Inflammatory macrophage (primary cell): ENCODE measurements at places on chromosomes 3 and 15.
A peak's percentile ranks its signal among the peaks of the same experiment; 100 is the strongest.

GRCh38 chr15:27486683-27487647 is 516.0 kb downstream of the GABRG3 start:
- DNase-seq = no peak

DNA sequence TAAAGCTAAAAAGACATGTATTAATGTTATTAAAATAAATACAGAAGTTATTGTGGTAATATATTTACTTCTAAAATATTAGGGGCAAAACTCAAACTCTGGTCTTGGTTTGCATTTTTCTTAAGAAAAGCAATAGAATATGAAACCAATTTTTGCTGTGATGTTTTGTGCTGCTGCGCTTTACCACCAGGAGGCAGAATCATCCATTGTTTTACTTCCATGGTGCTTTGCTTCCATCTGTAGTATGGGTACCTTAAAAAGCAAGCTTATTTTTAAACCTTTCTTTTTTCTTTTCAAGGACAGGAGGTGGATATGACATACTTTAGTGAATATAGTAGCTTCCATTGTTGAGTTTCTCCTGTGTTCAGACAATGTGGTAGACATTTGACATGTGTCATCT is 46.6 kb upstream of the MRPL3 start:
- DNase-seq = no peak

DNA sequence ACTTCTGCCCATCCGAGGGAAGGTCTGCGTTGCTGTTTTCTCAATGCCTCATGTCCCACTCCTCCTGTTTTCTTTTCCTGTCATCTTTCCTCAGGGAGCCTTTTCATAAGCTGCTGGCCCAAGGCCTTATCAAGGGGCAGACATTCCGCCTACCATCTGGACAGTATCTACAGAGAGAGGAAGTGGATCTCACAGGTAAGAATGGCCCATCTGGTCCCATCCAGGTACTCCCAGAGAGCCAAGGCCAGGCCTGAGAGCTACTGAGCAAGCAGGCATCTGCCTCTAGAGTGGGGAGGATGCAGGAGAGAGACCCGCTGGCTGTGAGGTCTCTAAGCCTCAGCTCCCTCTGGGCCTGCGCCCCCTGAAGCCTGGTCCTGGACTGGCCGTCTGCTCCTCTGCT is 81.5 kb upstream of the LIMD1 start:
- DNase-seq = no peak

GRCh38 chr15:69920221-69920620 is 177.5 kb downstream of the TLE3 start:
- no peak for DNase-seq

DNA sequence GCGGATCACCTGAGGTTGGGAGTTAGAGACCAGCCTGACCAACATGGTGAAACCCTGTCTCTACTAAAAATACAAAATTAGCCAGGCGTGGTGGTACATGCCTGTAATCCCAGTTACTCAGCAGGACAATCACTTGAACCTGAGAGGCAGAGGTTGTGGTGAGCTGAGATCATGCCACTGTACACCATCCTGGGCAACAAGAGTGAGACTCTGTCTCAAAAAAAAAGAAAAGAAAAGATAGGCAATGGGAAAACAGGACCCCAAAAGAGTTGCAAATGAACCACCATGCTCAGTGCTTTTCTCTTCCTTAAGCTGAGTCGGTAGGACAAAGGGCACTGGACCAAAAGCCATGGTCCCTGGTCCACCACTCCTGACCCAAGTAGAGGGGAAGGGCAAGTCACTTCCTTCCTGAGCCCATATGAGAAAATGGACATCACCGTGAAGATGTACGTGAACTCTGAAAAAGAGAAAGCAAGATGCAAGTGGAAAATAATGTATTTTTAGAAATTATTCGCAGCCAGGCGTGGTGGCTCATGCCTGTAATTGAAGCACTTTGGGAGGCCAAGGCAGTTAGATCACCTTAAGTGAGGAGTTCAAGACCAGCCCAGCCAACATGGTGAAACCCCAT is 2.6 kb downstream of the ITGB5 start:
- DNase-seq = no peak

DNA sequence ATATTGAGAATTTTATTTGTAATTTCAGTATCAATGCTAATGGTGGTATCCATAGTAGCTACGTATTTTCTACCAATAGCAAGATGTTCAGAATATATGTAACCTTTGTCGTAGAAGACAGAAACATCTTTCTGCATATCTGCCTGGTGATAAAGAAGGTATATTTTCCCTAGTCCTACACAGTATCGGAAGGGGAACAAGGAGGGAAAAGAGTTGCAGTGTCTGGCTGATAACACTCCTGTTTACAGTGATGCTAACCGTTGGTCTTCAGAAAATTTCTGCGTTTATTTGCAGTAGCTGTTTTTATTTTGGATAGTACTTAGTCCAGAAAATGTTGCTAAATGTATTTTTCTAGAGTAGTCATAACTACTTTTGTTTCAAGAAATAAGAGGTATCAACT is 25.2 kb downstream of the TSC22D2 start:
- no peak for DNase-seq

- no peak for DNase-seq
Observed at GRCh38 chr15:70345251-70346019, 247.7 kb upstream of the TLE3 start.

- no peak for DNase-seq
Observed at GRCh38 chr15:100461049-100461448, 67.7 kb downstream of the CERS3 start.

- DNase-seq = peak; percentile 99
Observed at GRCh38 chr15:52227456-52227855, 36.3 kb upstream of the GNB5 start.

DNA sequence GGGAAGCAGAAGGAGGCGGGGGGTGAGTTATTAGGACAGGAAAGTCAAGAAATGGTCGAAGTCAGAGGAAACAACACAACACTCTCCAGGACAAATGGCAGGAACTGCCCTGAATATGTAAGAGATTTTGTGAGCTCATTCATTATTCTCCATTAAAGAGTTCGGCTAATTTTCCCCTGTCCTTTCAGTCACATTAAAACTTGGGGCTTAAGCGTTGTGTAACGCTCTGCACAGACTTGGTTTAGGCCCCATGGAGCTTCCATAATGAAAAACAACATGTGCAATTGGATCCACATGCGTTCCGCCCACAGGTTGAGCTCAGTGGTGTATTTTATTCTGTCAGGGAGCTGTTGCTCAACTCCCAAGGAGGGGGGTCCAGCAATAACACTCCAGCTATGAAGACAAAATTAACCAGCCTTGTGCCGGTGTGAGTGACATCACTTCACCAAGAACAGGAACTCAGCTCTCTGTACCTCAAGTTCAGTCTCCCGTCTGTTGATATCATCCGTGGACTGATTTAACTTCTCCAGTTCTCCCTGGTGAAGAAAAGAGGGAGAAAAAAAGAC is 2.3 kb downstream of the SH3BP5 start:
- peak; percentile 94 for DNase-seq

GRCh38 chr15:61712129-61712759 is 348.0 kb downstream of the VPS13C start:
- no peak for DNase-seq

GRCh38 chr3:69462022-69462825 is 76.3 kb upstream of the FRMD4B start:
- DNase-seq = no peak

DNA sequence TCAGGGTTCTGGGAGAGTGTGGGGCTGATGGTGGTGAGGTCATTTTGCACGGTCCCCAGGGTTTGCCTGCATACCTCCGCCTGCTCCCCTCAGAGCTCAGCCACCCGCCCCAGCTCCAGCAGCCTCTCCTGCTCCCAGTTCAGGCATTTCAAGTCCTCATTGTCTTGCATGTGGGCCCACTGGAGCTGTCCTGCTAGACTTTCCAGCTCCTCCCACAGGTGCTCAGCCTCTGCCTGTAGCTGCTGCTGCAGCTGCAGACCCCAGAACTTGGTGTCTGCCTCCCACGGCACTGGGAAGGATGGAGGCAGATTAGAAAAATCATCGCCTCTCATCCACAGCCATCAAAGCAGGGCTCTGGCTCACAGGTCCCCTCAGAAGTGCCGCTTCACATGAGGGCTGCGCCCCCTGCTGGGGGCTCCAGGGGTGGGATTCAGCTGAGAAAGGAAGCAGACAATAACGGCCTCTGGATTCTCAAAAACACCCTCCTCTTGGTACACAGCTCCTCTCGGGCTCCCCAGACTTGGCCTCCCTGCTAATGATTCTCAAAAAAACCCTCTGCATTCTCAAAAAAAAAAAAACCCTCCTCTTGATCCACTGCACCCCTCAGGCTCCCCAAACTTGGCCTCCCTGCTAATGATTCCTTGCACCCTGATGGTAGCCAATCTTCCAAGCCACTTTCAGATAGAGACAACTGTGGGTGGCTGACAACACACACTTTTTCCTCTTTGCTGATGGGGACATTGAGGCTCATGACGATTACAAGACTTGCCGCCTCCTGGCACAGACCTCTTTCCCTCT is 89.3 kb upstream of the C2CD4B start:
- peak; percentile 10 for DNase-seq

- peak; percentile 76 for DNase-seq
Observed at GRCh38 chr3:117019082-117019713, 309.6 kb downstream of the TUSC7 start.

DNA sequence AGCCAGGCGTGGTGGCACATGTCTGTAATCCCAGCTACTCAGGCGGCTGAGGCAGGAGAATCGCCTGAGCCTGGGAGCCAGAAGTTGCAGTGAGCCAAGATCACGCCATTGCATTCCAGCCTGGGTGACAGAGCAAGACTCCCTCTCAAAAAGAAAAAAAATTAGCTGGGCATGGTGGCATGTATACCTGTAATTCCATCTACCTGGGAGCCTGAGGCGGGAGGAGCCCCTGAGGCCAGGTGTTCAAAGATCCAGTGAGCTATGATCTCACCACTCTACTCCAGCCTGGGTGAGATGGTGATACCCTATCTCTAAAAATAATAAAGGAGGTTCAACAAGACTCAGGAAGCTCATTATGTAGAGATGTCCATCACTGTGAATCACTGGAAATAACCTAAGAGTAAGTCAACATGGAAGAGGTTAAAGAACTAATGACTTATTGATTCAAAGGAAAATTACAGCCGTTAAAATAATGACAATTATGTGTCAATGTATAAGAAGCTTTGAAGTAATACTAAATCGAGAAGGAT is 19.8 kb upstream of the RAB7A start:
- DNase-seq = no peak

- no peak for DNase-seq
Observed at GRCh38 chr15:78322243-78322642, 17.9 kb upstream of the CRABP1 start.

GRCh38 chr3:7423036-7423435 is 562.1 kb downstream of the GRM7 start:
- DNase-seq = no peak

DNA sequence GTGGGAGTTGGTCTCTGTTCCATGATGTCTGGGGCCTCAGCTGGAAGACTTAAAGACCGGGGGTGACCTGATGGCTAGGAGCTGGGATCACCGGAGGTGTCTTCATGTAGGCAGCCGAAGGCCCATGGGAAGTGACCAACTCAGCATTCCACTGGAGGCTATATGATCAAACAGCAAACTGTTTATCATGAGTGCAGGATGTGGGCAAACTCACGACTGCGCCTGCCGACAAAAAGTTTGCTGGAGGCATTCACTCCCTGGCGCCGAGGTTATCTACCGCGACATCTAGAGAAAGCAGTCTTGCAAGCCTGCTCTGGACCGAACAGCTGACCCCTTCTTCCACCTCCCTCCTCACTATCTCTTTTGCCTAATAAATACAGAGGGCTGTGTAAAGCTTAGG is 62.7 kb upstream of the NR2C2 start:
- no peak for DNase-seq

GRCh38 chr15:39411102-39411989 is 169.5 kb upstream of the THBS1 start:
- DNase-seq = peak; percentile 41

DNA sequence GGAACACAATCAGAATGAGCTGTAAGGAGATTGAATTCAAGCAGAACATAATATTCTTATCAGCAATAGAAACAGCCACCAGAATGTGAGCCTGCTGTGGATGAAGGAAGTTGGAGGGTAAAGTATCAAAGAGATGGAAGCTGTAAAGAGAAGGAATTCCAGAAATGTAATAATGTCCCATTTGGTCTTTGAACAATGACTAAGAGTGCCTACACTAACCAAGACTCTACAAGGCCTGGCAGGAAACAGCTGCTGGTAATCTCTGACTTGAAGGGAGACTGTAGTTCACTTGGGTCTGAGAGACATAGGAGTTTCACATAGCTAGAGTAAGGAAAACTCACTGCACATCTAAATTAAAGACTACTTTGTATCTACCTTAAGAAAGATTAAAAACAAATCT is 1176.0 kb upstream of the ALCAM start:
- no peak for DNase-seq

- DNase-seq = no peak
Observed at GRCh38 chr3:50662408-50662807, 12.3 kb upstream of the DOCK3 start.

GRCh38 chr15:25858952-25859760 is 4.0 kb downstream of the ATP10A start:
- DNase-seq = no peak

DNA sequence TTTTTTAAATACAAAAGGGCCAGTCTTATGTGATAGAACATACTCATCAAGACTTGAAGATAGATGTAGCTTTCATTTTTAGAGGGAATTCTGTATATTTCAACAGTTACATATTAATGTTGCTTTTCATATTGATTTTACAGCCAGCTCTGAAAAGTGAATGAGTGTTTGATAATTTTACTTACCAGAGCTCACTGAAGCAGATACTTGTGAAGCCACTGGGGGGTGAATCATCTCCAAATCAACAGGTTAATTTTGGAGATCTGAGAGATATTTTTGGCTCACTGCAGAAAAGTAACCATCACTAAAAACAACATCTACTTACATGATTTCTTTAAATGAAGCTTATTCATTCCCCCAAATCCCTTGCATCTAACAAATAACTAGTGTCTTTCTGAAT is 24.7 kb downstream of the TNFAIP8L3 start:
- DNase-seq = no peak

DNA sequence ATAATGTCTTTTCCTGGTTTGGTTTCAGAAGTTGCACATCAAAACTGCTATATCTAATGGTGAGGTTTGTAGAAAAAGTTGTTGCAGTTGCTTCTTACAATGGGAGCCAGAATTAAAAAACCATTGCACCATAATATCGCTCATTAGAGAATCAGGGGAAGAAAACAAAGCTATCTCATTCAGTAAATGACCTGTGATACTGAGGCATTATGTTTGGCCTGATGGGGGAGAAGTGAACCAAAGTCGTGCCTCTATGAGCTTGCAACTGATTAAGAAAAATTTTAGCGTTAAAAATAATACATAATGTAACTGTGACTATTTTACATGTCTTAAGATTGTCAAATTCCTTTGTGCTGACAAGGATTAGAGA is 60.2 kb upstream of the ARHGEF26 start:
- no peak for DNase-seq
